ENCODE measurements at places on chromosomes 7 and 10. TPM values are rescaled to one million over a fixed set of nuclear protein-coding genes. Genes with fewer than 3 reads are reported as not detected.

DNA sequence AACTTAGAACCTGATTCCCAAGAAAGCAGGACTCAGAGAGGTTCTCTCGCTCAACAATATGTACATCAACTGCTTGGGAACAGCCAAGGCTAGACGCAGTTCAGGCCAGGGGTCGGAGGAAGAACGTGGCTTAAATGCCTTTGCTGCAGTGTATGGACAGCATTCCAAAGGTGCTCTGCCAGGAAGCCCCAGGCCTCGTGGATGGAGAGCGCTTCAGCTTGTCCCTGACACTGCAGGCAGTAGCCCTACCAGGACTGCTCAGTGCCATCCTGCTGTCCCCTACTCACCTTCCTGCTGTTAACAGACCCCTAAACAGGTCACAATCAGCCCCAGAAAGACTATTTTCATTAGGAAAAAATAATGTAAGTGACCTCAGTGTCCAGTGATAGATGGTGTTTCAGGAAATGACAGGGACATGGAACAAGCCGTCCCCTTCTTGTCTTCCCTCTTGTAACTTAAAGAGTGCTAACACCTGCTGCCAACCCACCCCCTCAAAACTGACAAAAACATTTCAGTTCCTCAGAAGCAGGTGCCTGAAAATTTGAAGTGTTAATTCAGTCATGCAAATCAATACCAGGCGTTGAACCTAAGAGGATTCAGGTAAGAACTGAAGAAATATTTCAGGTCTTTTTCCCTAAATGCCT is 16.5 kb downstream of the CREB3L2 start:
- no peak for DNase-seq

GRCh38 chr7:73980206-73980605 is 47.8 kb upstream of the ELN start:
- no peak for DNase-seq

- peak; percentile 59 for DNase-seq
These were observed 1.7 kb downstream of the ZEB1 start for GRCh38 chr10:31320550-31321211.

DNA sequence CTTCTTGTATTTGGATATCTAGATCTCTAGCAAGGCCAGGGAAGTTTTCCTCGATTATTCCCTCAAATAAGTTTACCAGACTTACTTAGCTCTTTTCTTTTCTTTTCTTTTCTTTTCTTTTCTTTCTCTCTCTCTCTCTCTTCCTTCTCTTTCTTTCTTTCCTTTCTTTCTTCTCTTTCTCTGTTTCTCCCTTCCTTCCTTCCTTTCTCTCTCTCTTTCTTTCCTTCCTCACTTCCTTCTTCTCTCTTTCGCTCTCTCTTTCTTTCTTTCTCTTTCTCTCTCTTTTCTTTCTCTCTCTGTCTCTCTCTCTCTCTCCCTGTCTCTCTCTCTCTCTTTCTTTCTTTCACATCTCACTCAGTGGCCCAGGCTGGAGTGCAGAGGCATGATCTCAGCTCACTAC is 37.0 kb downstream of the UPP1 start:
- no peak for DNase-seq

DNA sequence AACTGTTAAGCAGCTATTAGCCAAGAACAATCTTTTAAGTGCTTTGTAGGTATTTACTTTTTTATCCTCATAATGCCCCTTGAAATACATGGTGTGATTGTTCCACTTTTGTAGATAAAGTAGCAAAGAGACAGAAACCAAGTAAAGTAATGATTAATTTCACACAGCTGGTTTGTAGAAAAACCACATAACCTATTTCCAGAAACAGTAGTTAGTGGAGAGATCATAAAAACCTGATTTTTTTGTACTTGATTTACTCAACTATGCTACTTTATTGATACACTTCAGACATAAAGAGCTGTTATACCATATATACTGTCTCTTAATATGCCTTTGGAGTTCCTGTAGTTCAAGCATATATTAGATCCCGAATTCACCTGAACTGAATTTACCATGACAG is 118.4 kb downstream of the SEMA3A start:
- DNase-seq: no peak

DNA sequence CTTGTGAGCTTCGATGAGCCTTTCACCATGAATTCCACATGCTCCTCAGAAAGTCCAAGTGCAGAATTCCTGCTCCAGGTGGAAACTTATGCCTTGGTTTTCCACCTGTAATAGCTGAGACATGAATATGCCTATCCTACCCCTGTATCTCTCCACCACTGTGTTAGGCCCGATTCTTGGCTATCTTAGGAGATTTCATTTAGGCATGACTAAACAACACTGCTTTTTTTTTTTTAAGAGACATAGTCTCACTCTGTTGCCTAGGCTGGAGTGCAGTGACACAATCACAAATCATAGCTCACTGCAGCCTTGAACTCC is 57.2 kb downstream of the NCAPG2 start:
- no peak for DNase-seq

- no peak for DNase-seq
These were observed 213.8 kb downstream of the COBL start for GRCh38 chr7:51102828-51103227.

DNA sequence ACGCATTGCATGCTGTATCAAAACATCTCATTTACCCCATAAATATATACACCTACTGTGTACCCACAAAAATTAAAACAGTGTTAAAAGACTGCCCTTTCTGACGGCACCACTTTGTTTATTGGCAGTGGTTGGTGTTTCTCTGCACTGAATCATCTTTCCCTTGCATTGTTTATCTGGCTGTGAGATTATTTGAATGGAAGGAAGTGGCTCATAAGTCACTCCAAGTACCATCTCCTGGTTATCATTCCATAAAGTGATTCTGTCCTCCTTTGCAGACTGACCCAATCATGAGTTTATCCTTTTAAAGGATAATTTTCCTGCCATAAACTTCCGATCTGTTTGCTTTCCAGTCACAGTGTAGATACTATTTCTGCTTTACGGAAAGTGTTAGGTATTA is 183.8 kb downstream of the CAMK1D start:
- DNase-seq: no peak

DNA sequence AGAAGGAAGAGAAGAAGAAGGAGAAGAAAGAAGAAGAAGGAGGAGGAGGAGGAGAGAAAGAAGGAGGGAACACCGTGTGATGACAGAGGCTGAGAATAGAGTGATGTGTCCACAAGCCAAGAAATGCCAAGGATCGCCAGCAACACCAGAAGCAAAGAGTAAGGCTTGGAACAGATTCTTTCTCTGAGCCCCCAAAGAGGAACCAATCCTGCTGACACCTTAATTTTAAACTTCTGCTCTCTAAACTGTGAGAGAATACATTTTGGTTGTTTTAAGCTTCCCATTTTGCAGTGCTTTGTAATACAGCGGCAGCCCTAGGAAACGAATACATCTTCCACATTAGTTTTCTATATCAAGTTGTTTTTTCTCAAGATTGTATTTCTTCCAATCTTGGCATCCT is 13.9 kb upstream of the WNT8B start:
- DNase-seq: no peak

GRCh38 chr7:100584683-100585510 is 1.0 kb downstream of the LRCH4 start:
- no peak for DNase-seq

DNA sequence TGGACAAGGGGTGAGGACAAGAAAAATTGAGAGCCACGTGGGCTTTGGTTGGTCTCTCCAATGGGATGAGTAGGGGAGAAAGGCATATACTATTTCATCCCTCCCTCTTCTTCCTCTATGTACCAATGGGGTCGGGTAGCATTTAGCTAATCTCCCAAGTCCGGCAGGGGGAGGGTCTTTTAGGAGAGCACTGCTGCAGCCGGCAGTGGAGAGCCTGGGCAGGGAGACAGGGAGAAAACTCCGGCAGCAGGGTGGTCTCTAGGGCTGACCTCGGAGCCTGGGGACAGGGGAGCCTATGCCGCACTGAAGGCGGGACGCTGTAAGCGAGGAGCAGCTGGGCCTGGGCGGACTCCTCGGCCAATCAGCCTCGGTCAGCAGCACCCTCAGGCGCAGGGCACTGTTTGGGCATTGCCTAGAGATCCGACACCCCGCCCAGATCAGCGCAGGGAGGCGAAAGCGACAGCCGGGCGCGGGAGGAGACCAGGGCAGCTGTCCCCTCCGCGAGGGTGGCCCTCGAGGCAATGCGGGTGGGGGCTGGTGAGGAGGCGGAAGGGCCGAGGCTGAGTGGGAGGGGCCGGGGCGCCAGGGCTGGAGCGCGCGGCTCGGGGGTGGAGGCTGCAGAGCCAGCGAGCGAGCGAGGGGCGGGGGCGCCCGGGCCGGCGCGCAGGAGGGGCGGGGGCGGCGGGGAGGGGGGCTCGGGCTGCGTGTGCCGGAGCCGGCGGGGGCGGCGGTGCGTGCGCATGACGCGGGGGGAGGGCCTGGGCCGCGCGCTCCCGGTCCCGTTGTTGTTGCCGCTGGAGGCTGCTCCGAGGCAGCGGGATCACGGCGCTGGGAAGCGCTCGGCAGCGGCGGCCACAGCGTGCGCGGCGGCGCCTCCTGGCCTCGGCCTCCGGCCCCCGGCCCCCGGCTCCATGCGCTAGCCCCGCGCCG is at the start of gene AGAP3:
Gene AGAP3 (plus strand): TSS at position 785 of the 930 bp plus-strand sequence. CDS start 267 bp downstream, outside the sequence.
- DNase-seq: peak; percentile 84

GRCh38 chr10:4069491-4069890 is 284.5 kb upstream of the KLF6 start:
- no peak for DNase-seq

DNA sequence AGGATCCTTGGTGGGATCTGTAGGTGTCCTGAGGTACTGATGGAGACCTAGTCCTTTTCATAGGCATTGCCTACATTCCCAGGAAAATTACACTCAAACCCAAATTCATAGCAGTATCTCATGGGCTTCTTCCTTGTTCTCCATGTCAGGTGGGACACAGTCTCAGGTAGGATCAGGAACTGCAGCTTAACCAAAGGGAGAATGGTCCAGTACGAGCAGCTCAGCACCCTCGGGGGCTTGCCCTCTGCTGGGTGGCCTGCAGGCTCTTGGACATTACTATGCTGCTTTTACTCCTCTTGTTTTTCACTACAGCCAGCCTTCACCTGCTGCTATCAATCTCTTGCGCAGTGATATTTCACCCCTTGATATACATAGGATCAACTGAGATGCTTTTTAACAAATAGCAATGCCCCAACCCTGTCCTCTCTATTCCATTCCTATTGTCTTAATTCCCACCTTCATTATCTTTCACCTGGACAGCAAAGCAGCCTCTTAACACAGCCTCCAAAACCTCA is 28.6 kb downstream of the PLA2G12B start:
- no peak for DNase-seq

DNA sequence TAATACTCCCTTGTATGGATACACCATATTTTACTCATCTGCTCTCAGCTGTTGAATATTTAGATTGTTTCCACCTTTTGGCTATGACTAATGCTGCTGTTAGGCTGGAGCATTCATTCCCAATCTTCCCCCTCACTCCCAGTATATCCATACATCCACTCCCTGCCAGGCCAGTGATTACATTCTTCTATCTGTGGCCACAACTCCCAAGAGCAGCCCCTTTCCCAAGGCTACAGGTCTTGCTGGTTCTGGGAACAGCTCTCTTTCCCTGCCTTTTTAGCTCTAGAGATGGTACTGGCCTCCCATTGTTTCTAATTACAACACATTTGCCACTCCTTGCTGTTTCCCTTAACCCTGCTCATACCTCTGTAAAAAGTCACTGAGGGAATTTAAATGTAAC is 28.2 kb downstream of the SFR1 start:
- no peak for DNase-seq

DNA sequence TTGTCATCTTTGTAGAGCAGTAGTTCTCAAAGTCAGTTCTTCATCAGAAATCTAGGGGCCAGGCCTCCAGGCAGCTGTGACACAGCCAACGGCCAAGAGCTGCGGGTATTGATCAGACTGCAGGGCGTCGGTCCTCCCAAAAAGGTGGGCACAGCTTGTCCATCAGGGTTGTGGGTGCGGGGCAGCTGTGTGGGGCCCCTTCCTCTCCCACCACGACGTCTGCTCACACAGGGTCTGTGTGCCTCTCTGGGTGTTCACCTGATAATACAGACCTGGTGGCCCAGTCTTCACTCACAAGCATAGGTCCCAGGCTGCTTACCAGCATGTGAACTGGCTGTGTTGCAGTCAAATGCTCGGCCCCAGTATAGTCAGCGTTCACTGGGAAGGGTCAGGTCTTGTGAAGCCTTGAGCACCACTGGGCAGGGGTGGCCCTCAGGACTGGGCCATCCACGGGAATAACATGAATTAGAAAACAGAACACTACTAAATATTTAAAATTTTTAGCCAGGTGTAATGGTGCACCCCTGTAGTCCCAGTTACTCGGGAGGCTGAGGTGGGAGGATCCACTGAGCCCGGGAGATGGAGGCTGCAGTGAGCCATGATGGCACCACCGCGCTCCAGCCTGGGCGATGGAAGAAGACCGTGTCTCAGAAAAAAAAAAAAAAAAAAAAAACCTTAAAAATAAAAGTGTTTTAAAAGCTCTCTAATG is 102.8 kb upstream of the DIP2C start:
- DNase-seq: no peak

The CPA5 gene
- polyA plus RNA-seq: not detected

The BBS9 gene
- 16.3 TPM for polyA plus RNA-seq

The HPSE2 gene
- 0.81 TPM for polyA plus RNA-seq

The FBXL13 gene
- 4.3 TPM for polyA plus RNA-seq

The HTR7 gene
- polyA plus RNA-seq: 0.53 TPM

The FAM20C gene
- polyA plus RNA-seq: 68.5 TPM

The SLC26A3 gene
- 0.10 TPM for polyA plus RNA-seq

The HOXA1 gene
- 3.4 TPM for polyA plus RNA-seq

The TAS2R40 gene
- not detected for polyA plus RNA-seq

The ELOVL3 gene
- polyA plus RNA-seq: 2.9 TPM

The NKX6-2 gene
- polyA plus RNA-seq: 7.3 TPM

The CNPY1 gene
- polyA plus RNA-seq: not detected

Measured in left kidney (tissue), 8 donors.